Hematopoietic multipotent progenitor cell treated with erythropoietin and hydrocortisone succinate and interleukin-3 and kit ligand, for 17 days (in vitro differentiated cells): ENCODE measurements at places on chromosomes 5 and 9.

GRCh38 chr9:1532171-1532570 lies 482.0 kb downstream of the DMRT2 start:
- no peak for DNase-seq

DNA sequence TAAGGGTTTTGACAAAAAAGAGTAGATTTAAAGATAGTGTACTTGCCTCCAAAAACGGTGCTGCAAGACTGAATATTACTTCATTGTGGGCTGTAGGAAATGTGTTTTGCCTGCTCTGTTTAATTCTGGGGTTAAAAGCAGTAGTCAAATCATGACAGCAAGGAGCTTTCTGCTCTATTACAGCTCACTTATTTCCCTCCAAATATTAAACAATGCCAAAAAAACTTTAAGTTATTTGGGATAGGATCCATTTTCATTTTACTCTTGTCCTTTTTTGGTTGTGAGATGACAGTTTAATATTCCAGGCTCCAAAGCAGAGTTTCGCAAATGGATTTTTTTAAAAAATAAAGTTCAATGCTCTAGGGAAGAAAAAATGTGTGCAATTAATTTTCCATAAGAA lies 340.4 kb upstream of the RGMB start:
- DNase-seq, result no peak

DNA sequence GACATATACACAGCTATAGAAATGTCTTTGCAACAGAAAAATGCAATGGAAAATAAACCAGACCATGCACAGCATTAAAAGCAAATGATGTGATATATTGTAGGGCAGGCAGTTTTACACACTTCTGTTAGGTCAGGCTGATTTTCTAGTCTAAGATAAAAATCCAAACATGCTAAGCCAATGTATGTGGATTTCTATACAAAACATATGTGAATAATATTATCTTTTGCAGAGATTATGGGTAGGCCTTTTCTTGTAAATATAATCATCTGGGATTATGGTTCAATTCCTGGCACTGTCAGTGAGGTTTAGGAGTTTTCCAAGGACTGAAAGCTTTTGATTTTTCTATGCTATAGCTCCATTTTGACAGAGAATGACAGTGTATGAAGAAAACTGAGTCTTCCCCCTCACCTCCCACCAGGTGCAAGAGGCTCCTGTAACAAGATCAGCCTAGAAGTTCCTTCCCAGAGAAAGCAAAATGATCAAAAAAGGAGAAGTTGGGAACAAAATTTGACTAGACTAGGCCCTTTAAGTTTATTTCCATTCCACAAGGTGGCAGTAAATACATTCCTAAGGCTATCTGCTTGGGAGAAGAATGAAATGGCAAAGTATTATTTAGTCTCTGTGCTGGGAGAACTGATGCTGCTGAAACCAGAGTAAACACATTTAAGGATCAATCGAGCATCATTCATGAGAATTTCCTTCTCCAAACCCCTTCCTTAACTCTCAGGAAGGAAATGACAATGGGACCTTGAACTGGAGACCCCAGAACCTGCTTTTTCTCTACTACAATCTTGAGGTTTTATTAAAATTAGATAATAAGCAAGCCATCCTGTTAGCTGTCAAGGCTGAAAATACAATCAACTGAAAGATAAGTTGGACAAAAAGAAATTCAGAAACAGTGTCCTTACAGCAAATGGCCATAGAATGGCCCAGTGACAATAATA lies 133.0 kb upstream of the TUT7 start:
- DNase-seq, result no peak

GRCh38 chr9:109401169-109401989 lies 80.5 kb upstream of the EPB41L4B start:
- peak; percentile 23 for DNase-seq

GRCh38 chr5:88391991-88392390 lies 123.3 kb upstream of the TMEM161B start:
- DNase-seq, result no peak

GRCh38 chr5:158200619-158201018 lies 341.7 kb upstream of the CLINT1 start:
- DNase-seq, result no peak

DNA sequence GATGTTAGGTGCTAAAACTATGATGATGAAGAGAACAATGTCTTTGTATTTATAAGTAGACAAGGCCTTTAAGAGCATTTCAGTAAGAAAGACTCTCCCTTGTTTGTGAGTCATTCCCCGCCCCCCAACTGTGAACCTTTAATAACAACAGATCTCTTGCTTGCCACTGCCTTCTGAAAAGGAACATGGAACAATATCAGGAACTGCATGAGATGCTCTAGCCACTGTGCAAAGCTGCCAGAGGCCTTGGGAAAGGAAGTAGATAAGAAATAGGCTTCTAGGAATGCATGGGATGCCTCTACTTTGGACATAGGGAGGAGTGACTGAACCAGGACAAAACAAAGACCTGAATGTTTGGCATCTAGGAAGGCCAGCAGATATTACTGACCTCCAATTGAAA lies 296.1 kb upstream of the MPDZ start:
- no peak for DNase-seq

DNA sequence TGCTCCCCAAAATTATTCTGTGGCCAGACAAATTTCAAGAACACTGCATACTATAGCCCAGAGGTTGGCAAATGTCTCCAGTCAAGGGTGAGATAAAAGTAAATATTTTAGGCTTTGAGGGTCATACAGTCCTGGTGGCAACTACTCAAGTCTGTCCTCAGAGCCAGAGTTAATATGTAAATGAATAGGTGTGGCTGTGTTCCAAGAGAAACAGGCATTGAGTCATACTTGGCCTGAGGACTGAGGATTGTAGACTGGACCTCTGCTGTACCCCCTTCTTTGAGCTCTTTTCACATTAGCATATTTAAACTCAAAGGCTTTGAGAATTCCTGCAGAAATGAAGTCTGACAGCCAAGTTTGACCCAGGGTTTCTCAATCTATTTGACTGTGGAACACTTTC lies 129.2 kb upstream of the PTCH1 start:
- no peak for DNase-seq
